ENCODE measurements at places on chromosomes 7 and 10.

GRCh38 chr7:37920849-37921805, 687 bp downstream of the EPDR1 start:
- DNase-seq = peak; percentile 69

DNA sequence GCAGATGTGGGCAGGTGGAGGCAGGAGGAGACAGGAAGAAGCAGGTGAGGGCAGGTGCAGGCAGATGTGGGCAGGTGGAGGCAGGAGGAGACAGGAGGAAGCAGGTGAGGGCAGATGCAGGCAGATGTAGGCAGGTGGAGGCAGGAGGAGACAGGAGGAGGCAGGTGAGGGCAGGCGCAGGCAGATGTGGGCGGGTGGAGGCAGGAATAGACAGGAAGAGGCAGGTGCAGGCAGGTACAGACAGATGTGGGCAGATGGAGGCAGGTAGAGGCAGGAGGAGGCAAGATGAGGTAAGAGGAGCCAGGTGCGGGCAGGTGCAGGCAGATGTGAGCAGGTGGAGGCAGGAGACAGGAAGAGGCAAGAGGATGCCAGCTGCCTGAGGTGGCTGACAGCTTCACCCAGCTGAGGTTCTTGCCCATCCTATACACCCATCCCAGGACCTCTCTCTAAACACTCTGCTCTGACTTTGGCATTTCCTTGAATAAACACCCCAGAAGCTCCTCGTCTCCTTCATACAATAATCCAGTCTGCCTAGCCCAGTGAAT, 33.0 kb downstream of the PTPRE start:
- no peak for DNase-seq

DNA sequence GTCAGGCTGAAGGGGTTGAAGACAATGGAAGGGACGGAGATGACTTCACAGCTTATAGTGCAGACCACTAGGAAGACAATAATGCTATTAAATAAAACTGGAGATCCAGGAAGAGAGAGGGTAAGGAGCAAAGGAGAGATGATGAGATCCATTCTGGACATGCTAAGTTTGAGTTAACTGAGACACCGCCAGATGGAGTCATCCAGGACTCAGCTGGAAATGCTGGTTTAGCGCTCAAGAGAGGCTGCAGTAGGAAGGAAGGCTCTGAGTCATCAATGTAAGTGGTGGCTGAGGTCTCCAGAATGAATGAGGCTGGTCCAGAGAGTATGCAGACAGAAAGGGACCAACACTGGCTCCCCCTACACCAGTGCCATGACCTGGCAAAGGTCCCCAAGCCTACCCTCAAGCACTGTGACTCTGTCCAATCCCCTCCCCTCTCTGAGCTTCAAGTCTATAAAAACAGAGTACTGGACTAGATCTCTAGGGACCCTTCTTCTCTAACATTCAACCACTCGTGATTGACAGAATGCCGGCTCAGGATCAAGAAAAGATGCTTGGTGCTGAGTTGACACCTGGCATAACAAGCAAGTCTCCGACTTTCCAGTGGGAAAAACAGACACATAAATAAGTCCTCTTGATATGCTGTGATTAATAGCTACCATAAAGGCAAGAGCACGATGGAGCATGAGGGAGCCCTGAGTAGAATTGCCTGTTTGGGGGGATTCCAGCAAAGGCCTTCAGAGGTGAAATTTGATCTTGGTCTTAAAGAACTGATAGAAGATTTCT, 8.9 kb downstream of the GFRA1 start:
- no peak for DNase-seq

DNA sequence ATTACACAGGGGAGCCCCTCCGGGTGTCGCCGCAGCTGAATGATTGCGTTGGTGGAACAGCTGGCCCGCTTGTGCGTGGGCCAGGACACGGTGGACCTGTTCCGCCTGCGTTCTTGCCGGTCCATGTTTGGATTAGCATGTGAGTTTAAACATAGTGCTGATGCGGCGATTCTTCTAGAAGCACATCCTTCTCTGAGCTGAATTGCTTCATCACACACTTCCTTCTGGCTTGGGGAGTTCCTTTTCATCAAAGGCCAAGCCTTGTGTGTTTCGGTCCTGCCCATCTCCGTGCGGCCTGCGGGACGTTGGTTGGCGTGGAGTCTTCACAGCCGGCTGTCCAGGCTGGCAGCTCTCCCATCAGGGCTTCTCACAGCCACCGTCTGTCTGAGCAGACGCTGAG, 45.5 kb upstream of the SLC29A4 start:
- no peak for DNase-seq

- no peak for DNase-seq
Measured at GRCh38 chr7:106484562-106484961, 176.4 kb downstream of the CCDC71L start.

DNA sequence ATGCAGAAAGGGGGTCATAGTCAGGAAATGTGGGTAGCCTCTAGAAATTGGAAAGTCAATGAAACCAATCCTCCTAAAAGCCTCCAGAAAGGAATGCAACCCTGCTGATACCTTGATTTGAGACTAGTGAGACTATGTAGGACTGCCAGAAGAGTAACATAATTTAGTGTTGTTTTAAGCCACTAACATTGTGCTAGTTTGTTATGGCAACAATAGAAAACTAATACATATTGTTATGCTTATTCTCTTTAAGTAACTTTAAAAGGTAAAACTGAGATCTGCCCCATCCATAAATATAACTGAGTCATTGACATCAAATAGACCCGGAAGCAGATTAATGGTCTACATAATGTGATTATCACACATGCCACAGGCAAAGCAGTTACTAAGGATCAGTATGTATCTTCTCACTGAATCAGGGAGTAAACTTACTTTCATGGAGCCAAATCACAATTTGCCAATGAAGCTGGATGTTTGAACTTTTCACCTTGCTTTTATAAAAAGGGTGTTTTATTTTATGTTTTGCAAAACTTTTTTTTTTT, 146.4 kb upstream of the TMEM106B start:
- no peak for DNase-seq

- DNase-seq = no peak
Measured at GRCh38 chr7:158411232-158411950, 176.2 kb downstream of the PTPRN2 start.

DNA sequence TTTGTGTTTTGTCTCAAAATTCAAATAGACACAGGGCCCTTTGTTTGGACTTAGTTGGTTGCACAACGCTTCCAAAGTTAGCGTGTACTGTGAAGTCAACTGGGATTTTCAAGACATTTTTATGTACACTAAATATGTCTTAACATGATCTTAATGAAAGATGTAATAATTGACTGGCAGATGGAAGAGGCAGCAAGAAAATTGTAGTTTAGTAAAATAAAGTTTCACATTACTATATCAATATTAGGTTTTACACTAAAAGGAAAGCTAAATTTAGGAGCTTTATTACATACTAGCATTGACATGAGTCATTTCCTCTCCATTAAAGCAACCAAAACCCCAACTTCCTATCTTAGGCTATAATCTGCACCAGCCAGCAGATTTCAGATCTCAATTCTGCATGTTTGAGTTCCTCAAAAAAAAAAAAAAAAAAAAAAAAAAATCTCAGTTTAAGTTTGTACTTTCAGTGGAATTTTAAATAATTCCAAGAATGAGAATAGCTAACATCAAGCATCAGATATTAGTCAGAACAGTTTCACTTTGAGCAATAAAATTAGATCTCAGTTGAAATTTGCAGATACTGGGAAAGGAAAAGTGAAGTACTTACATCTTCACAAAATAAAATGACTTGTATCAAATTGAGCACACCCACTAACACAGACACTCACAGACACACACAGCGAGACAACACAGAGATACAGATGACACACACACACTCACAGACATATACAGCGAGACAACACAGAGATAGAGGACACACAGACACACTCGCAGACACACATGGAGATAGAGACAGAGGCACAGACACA, 346.6 kb upstream of the KLF6 start:
- peak; percentile 12 for DNase-seq

DNA sequence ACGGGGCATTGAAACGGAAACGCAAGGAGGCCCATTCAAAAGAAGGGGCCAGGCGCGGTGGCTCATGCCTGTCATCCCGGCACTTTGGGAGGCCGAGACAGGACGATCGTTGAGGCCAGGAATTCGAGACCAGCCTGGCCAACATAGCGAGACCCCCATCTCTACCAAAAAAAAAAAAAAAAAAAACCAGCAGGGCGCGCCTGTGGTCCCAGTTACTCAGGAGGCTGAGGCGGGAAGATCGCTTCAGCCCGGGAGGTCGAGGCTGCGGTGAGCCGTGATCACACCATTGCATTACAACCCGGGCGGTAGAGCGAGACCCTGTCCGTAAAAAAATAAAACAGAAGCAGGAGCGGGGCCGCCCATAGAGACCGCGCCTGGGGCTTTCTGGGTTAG, 396 bp downstream of the PSMG3 start:
- no peak for DNase-seq

DNA sequence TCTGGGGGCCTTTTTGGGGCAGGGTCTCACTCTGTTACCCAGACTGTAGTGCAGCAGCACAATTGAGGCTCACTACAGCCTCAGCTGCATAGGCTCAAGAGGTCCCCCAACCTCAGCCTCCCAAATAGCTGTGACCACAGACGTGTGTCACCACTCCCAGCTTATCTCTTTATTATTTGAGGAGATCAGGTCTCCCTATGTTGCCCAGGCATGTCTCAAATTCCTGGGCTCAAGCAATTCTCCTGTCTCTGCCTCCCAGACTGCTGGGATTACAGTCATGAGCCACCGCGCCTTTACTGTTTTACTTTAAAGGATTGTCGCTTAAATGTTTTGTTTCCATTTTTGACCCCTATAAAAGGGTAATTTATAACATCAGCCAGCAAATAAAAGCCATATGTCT, 502.6 kb upstream of the AUTS2 start:
- DNase-seq = no peak

- peak; percentile 90 for DNase-seq
Measured at GRCh38 chr10:42960491-42960990, 116.3 kb upstream of the RET start.

- no peak for DNase-seq
Measured at GRCh38 chr7:54841772-54842697, 83.0 kb upstream of the SEC61G start.

DNA sequence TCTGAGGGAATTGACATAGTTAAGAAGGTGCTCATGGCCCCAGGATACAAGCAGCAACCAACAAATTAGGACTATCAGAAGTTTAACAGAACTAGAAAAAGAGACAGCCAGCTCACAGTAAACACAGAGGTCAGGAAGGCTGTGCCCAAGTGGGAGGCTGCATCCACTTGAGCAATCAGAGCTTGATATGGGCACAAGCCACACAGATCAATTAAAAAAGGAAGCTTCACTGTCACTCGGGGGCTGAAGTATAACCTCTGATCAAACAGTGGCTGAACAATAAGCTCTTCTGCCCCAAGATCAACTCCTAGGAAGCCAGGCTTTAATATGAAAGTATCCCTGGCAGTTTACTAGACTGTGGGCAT, 40.0 kb downstream of the ZNF438 start:
- DNase-seq = no peak

DNA sequence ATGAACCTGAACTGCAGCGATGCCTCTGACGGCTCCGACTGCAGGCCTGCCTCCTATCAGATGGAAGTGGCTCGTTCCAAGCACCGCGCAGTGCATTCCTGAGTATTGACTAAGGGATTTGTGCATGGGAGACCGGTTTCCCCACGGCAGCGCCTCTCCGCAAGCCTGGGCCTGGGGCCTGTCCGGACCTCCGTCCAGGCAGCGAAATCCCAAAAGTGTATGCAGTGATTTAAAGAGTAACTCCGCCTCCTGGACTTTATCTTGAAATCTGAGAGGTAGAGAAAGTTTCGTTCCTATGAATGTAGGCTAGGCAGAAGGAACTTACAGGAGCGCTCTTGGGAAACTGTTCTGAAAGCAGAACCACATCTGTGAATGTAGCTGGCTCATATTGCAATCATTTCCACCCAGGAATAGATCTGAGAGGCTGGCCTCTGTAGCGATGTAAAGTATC, 106.2 kb upstream of the CELF2 start:
- peak; percentile 74 for DNase-seq

DNA sequence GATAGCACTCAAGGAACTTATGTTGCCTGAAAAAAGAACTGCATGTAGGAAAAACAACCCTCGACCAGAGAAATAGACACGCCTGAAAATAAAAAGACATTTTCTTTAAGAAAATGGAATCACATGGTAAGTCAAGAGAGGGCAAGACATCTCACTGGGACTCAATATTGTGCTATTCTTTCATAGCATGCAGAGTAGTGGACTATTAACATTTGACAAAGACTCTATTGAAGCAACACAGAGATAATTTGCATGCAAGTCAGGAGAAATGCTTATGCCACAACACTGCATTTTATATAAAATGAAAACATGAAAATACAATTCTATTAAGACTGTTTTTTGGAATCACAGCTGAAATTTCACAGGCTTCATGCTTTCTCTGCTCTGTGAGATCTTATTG, 77.9 kb upstream of the RHOBTB1 start:
- no peak for DNase-seq

DNA sequence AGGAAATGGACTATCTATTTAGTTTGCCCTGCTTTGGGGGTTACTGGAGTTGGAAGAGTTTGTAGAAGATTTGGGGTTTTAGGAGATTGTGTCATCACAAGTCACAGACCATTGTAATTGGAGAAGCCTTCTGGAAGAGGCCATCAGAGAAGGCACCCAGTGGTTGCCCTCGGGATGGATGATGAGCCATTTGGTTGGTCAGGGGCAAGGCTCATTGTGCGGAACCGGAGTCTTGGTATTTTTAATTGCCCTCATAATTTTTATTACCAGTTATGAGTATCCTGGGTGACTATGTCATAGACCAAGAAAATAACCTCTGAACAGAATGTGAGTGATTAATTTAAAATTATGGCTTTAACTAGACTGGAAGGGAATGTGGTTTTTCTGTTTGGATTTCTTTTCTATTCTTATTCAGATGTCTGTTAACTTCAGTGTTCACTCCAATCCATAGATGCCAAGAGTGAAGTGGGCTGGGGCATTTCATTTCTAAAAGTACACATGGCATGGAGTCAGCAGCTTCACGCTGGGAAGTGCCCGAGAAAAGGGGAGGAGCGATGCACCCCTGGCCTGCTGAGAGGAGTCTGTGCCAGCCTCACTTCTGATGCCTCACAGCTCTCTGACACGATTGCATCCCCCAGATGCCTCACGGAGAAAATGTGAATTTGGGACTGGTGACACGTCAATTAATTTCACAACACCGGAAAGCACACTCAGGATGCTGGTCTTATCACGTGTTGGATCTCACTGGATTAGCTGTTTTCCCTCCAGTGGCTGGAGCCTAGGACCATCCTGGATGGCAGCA, 225.6 kb upstream of the IGFBP3 start:
- DNase-seq = peak; percentile 60

DNA sequence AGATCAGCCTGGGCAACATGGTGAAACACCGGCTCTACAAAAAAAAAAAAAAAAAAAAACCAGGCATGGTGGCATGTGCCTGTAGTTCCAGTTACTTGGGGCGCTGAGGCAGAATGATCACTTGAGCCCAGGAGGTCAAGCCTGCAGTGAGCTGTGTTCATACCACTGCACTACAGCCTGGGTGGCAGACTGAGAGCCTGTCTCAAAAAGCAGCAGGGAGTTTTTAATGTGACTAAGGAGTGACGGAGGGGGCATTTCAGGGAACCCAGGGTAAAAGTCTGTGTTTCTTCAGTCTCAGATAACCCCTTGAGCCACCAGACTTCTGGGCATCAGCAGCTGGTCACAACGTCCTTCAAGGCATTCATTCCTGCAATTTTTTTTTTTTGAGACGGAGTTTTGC, 2.2 kb upstream of the C10orf95 start:
- DNase-seq = no peak
